Aortic smooth muscle cell (primary cell): ENCODE measurements at places on chromosomes 4 and X. TPM values are rescaled to one million over a fixed set of nuclear protein-coding genes. Genes with fewer than 3 reads are reported as not detected.

SRD5A3 gene
- 7.3 and 12.9 TPM in 2 replicates for total RNA-seq

GAGE2A gene
- total RNA-seq, result not detected in 2 replicates

CLCN4 gene
- total RNA-seq, result 5.8 and 6.3 TPM in 2 replicates

PPBP gene
- total RNA-seq, result not detected in 2 replicates

GYG2 gene
- 0.06 and 0.26 TPM in 2 replicates for total RNA-seq

TCEAL7 gene
- total RNA-seq, result 25.2 and 27.7 TPM in 2 replicates

BTC gene
- 0.92 and 0.93 TPM in 2 replicates for total RNA-seq

UBE2A gene
- total RNA-seq, result 28.5 and 33.4 TPM in 2 replicates

TMEM31 gene
- total RNA-seq, result not detected in 2 replicates

CFAP99 gene
- total RNA-seq, result 0.12 and 0.13 TPM in 2 replicates

TLR10 gene
- not detected in 2 replicates for total RNA-seq

TAF7L gene
- 0.25 and 0.26 TPM in 2 replicates for total RNA-seq

HDX gene
- total RNA-seq, result 2.5 and 2.9 TPM in 2 replicates

EGF gene
- total RNA-seq, result 0.06 and 0.13 TPM in 2 replicates

NHSL2 gene
- total RNA-seq, result 2.2 and 9.1 TPM in 2 replicates
